ENCODE measurements at places on chromosomes 13 and 19.

- no peak for DNase-seq
Measured at GRCh38 chr13:113931841-113932459, 41.9 kb downstream of the C13orf46 start.

DNA sequence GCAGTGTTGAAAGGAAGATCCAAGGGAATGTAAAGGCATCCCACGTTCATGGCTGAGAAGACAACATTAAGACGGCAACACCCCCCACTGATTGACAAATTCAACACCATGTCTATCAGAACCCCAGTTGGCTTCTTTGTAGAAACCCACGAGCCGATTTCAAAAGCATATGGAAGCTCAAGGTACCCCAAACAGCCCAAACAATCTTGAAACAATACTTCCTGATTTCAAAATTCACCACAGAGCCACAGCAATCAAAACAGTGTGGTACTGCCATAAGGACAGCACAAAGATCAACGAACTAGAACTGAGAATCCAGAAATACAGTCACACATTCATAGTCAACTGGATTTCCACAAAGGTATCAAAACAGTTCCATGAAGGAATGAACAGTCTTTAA, 6.2 kb downstream of the MIER2 start:
- DNase-seq: no peak

DNA sequence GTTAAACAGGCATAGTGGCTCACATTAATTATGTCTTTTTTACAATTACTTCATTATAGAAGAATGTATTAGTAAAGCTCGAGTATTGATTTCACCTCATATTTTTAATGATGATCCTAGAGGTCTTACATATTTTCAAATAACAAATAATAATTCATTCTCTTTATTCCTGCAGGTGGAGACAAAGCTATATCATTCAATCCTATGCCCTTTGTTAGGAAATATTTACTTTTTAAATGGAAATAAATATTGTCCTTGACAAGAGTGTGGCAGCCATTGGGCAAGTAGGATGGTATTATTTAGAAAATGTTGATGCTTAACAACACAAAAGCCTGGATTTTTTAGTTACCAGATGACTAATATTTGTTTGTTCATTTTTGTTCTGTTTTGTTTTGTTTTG, 127.6 kb downstream of the COG6 start:
- no peak for DNase-seq

GRCh38 chr19:38444026-38444425, 10.5 kb downstream of the RYR1 start:
- DNase-seq: no peak

DNA sequence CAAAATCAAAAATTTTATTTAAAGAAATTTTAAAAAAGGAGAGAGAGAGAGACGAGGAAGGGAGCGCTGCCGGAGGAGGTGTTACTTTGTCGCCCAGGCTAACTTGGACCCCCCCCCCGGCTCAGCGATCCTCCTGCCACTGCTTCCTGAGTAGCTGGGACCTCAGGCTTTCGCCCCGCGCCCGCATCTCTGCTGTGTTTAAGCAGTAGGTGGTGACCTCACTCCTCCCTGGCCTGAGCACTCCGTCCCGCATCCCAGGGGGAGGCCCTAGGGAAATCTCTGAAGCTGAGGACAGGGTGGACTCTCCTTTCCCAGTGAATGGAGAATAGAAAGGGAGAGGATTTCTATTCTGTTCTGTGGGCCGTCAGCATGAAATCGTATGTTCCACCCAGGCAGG, 485 bp upstream of the ZNF845 start:
- DNase-seq: no peak

- DNase-seq: no peak
Measured at GRCh38 chr19:49165865-49166301, 8.3 kb downstream of the TRPM4 start.

DNA sequence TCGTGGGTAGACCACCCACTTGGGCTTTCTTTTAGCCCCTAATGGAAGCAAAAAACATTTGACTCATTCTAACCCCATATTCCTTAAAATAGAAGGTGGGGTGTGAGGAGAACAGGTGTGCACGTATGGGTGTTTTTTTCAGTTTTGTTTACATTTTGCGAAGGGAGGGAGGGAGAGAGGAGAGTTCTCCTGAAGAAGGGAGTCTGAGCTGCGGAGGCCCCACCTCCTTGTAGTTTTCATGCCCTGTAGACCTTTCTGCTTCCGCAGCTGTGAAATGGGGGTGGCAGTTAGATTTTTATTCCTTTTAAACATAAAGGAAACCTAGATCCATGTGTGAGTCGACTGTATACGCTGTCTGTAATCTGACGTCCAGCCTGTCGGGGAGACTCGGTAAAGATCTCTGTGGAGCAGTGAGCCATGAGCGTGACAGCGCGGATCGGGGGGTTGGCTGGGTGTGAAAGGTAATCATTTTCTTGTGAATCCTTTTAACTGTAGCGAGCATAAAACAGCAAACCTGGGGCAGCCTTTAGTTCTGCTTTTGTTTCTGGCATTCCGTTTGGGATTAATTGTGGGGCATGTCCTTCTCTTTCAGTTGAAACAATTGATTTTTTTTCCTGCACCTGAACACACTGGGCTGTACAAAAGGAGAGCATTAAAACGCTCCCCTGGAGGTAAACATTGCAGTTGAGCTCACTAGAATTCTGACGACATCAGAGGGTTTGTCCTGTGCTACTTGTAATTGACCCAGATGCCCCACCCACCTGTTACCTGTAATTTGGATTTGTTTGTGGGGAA, 2.3 kb downstream of the UPF1 start:
- DNase-seq: no peak

- DNase-seq: no peak
Measured at GRCh38 chr13:99367106-99367616, 60.0 kb upstream of the GPR183 start.

- no peak for DNase-seq
Measured at GRCh38 chr13:101230271-101230890, 185.9 kb downstream of the NALCN start.

GRCh38 chr13:79937311-79937710, 403.6 kb downstream of the SPRY2 start:
- no peak for DNase-seq

Data from GM10248 (cell line).